ENCODE measurements at places on chromosomes 7 and 10. TPM values are rescaled to one million over a fixed set of nuclear protein-coding genes. Genes with fewer than 3 reads are reported as not detected.

Gene SPDYE2
- polyA plus RNA-seq = 0.58 TPM

Gene IDI2
- not detected for polyA plus RNA-seq

Gene VSTM4
- polyA plus RNA-seq = 0.07 TPM

- DNase-seq = no peak
Observed at GRCh38 chr7:151767557-151767956, 109.4 kb downstream of the PRKAG2 start.

GRCh38 chr10:30178356-30178964 lies 119.1 kb upstream of the JCAD start:
- DNase-seq = no peak

GRCh38 chr7:39084349-39084748 lies 106.6 kb downstream of the POU6F2 start:
- no peak for DNase-seq
